ENCODE measurements at places on chromosomes 16 and 17.
A peak's percentile ranks its signal among the peaks of the same experiment; 100 is the strongest.

- DNase-seq = no peak
Measured at GRCh38 chr17:43350888-43351361, 47.9 kb upstream of the ARL4D start.

GRCh38 chr17:67374329-67375053 is 2.6 kb upstream of the PITPNC1 start:
- peak; percentile 97 for DNase-seq

DNA sequence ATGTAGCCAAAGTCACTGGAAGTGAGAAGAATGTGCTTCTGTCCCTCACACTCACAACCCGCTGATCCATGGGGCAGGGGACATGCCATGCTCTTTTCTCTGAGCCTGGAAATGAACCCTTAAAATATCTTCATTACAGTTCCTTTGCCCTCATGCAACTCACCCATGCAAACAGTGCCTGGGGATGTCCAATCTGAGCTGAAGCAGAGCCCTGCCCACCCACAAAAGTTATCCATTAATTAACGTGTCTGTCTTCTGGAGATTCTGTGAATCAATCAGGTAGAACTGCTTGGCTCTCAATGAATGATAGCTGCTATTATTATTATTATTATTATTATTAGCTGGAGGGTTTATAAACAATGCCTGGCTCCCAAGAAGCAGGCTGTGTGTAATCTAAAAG is 133.7 kb downstream of the USP31 start:
- DNase-seq = no peak

DNA sequence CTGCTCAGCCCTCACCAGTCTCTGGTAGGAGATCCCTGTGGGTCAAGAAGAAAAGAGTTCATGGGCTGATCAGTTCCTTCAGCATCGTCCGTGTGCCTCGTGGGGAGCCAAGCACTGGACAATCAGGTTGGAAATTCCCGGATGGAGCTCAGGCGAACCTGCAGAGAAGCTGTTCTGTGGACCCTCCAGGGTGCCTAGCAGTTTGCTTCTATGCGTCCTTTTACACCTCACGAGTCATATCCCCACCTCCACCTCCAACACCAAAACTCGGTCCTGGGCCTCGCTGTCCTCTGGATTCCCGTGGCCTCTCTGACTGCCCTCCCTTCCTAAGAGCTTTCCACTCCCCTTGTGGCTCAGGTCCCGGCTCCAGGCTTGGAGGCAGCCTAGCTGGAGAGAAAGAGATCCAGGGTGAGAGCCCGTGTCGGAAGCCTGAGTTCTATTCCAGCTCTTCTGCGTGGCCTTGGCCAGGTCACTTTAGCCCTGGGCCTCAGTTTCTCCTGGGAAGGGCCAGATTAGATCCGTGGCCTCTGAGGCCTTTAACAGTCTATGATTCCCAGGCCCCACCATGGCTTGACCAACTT is 26.2 kb upstream of the PIK3R6 start:
- no peak for DNase-seq

DNA sequence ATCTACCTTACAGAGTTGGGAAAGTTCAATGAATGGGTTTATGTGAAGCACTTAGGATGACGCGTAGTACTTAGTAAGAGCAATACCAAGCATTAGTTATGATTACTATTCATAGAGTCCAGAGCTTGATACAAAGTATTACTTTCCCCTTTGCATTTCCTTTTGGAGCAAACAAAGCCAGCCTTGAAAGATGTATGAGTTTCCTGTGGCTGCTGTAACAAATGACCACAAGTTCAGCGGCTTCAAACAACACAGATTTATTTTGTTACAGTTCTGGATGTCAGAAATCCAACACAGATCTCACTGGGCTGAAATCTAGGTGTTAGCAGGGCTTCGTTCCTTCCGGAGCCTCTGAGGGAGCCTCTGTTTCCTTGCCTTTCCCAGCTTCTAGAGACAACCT is 8.6 kb upstream of the MLYCD start:
- no peak for DNase-seq

- peak; percentile 58 for DNase-seq
Measured at GRCh38 chr17:57302690-57303465, 46.6 kb downstream of the MSI2 start.

DNA sequence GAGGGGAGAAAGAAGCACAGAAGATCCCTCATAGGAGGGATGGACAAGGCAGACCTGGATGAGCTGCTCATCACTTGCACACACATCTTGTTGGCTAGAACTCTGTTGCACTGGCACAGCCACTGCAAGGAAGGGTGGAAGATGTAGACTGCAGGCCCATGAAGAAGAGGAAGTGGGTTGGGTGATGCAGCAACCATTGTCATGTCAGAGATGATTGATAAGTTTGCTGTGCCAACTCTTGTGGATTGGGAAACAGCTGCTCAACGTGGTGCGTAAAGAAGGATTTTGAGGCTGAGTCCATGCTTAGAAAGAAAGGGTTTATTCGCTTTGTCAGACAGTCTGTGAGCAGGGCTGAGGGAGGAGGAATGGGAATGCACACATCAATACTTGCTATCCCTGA is 161.4 kb upstream of the MPHOSPH6 start:
- DNase-seq = no peak

GRCh38 chr16:24993722-24994686 is 21.2 kb downstream of the ARHGAP17 start:
- DNase-seq = no peak

DNA sequence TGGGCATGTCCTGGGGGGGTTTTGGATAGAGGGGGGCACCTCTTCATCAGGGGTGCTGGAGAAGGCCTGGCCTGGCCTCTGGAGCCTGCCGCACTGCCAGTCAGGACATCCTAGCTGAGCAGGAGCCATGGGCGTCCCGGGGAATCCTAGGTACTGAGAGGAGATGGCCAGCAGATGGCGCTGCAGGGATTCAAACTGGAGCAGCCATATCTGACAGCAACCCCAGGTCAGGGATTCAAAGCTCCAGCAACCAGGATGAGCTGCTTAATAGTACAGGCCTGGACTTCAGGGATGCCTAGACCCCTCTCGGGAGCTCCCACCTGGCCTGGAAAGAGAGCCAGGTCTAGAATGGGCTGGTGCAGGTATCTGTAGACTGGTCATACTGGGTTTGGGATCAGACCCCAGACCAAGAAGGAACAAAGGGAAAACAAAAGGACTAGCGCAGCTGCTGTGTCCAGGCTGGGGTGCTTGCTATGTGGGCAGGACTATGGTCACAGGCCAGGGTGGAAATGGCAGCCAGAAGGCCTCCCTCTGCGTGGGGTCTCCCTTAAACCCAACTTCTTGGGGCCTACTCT is 306.9 kb upstream of the RBFOX1 start:
- peak; percentile 85 for DNase-seq

Data from posterior vena cava (tissue), 2 donors.